ENCODE measurements at places on chromosomes 1 and 21.
A peak's percentile ranks its signal among the peaks of the same experiment; 100 is the strongest.

DNA sequence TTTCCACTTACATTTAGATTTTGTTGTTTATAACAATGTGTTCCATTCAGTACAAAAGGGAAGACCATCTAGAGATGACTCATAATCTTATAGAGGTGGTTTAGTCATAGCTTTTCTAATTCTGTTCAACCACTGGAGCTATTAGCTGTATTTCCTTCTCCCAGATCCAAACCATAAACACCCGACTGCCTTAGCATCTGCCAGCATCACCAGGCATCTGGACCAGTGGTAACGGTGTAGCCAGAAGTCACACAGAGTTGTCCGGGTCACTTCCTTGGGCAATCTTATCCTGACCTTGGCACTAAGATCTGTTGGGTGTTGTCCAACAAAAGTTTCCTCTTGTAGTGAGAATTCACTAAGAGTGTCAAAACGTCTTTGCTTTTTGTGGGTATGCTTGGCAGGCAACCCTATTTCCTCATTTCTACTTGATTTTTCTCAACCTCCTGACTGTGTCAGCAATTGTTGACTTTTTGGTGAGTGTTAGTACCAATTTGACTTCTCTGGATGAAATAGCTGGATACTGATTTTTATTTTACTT, 372.1 kb upstream of the B3GALT2 start:
- H3K4me1 ChIP-seq, result no peaks in the 10 kb centered on the region
- no peaks in the 10 kb centered on the region for H3K36me3 ChIP-seq
- no peak for DNase-seq
- no peak overlapping the region for H3K27ac ChIP-seq
- no peak overlapping the region for H3K4me3 ChIP-seq

DNA sequence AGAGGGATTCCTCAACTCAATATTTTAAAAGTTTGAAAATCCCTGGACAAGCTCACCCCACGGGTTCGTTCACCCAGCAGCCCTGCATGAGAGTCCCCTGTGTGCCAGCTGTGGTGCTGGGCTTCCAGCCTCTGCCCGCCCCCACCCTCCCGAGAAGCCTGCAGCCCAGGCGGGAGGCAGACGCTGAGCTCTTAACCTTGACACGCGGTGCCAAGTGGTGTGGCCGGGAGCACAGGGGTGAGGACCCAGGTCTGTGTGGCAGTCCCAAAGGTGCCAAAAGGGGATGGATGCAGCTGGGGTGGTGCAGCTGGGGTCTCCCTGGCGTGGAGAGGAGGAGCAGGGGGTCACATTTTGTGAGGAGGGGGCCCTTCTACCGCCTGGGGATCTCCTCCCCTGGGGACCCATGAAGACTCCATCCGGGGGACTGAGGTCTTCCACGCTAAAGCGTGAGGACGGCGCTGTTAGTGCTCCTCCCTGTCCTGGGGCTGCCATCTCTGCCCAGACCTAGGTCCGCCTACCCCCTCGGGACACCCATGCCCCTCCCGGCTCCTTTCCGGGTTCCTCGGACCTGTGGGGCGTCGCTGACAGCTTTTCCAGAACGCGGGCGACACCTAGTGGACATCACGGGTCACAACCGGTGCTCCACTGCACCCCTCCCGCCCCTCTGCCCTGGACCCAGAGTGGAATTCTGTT, 12.9 kb downstream of the PLA2G2F start:
- no peaks in the 10 kb centered on the region for H3K27me3 ChIP-seq
- peak; percentile 93 for DNase-seq
- H3K4me3 ChIP-seq, result peak overlapping the region; percentile 49
- H3K4me1 ChIP-seq, result peaks cover 5% of the 10 kb centered on the region
- H3K36me3 ChIP-seq, result no peaks in the 10 kb centered on the region
- no peak overlapping the region for H3K27ac ChIP-seq

DNA sequence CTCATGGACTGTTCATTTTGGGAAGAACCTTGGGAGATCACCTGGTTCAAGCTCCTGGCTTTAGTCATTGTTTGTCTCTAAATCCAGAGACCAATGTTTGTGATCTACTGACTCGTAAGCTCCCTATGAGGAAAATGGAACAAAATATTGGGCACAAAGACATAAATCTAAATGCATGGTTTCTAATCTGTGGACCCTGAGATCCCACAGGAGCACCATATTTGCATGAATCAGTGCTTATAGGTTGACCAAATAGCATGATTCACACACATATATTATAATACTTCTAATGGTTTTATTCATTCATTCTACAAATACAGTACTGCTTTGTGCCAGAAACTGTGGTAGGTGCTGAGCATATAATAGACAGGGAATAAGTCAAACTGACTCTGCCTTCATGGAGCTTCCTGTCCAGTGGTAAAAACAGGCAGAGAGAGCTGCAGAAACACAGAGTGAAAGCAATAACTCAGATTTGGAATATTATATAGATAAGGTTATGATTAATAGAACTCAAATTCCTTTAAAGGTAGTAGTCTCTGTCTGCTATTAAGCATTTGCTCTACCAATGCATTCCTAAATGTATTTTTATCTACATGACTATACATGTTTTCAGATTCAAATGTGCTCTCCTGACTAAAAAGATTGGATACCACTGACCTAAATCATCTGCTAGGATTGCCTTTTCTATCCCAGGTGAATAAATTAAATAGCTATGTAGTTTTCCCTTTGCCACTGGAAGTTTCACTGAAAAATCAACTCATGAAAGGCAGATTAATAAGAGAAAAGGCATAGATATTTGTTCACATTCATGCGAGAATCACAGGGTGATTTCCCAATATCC, 198.6 kb upstream of the CAMK1G start:
- no peaks in the 10 kb centered on the region for H3K27me3 ChIP-seq
- no peak for DNase-seq
- H3K27ac ChIP-seq, result no peak overlapping the region
- H3K36me3 ChIP-seq, result no peaks in the 10 kb centered on the region
- H3K4me3 ChIP-seq, result no peak overlapping the region

DNA sequence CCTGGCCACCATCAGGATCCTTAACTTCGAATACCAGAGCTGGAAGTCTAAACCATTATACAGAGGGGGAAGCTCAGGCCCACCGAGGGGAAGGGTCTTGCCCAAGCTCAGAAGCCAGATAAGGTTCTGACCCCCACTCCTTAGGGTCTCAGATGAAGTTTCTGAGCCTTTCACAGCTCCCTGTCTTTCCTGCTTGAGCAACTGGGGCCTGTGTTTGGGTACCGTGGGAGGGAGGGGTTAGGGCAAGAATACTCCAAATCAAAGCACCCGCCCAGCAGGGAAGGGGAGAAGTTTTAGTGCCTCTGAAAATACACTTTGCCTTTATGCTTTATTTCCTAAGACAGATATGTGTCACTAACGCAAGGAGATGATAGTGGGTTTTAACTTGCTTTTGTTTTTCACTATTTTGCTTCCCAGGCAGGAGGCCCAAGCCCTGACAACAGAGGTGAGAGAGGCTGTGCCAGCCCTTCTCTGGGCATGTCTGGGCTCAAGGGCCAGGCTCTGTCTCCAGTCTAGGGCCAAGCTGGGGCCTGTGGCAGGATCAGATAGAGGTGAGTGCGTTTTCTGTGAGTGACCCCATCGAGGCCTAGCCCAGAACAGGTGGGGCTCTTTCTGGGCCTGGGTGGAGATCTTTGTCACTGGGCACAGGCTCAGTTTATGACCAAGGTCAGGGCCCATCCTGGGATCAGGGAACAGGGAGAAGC, 20.5 kb upstream of the TENT5B start:
- no peaks in the 10 kb centered on the region for H3K27me3 ChIP-seq
- H3K36me3 ChIP-seq, result no peaks in the 10 kb centered on the region
- no peak overlapping the region for H3K27ac ChIP-seq
- peak; percentile 29 for DNase-seq

- no peak overlapping the region for H3K27ac ChIP-seq
- no peaks in the 10 kb centered on the region for H3K36me3 ChIP-seq
- no peaks in the 10 kb centered on the region for H3K27me3 ChIP-seq
These were observed 324.7 kb upstream of the USP24 start for GRCh38 chr1:55539652-55540512.

GRCh38 chr1:156122519-156123355, 8.2 kb downstream of the LMNA start:
- H3K36me3 ChIP-seq, result no peaks in the 10 kb centered on the region
- peak overlapping the region; percentile 99 for H3K27ac ChIP-seq
- no peaks in the 10 kb centered on the region for H3K27me3 ChIP-seq
- peaks cover 95% of the 10 kb centered on the region for H3K4me1 ChIP-seq
- DNase-seq, result peak; percentile 93
- H3K4me3 ChIP-seq, result peak overlapping the region; percentile 99

DNA sequence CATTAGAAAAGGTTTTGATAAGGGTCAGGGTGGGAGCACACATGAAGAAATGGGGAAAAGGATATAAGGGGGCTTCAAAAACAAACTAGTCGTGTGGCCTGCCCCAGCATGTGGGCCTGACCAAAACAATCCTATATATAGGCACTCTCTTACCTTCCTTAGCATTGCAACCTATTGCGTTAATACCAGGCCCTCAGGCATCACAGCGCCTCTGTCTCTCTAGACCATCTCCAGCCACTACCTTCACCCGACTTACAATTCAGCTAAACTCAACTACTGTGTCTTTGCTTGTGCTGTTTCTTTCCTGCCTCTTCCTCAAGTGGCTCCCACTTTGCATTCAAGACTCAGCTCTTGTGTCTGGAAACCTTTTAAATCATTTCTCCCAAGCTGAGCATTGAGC, 47.0 kb upstream of the GJA5 start:
- no peaks in the 10 kb centered on the region for H3K27me3 ChIP-seq
- H3K4me1 ChIP-seq, result no peaks in the 10 kb centered on the region
- no peak overlapping the region for H3K27ac ChIP-seq
- DNase-seq, result no peak
- H3K4me3 ChIP-seq, result no peak overlapping the region

DNA sequence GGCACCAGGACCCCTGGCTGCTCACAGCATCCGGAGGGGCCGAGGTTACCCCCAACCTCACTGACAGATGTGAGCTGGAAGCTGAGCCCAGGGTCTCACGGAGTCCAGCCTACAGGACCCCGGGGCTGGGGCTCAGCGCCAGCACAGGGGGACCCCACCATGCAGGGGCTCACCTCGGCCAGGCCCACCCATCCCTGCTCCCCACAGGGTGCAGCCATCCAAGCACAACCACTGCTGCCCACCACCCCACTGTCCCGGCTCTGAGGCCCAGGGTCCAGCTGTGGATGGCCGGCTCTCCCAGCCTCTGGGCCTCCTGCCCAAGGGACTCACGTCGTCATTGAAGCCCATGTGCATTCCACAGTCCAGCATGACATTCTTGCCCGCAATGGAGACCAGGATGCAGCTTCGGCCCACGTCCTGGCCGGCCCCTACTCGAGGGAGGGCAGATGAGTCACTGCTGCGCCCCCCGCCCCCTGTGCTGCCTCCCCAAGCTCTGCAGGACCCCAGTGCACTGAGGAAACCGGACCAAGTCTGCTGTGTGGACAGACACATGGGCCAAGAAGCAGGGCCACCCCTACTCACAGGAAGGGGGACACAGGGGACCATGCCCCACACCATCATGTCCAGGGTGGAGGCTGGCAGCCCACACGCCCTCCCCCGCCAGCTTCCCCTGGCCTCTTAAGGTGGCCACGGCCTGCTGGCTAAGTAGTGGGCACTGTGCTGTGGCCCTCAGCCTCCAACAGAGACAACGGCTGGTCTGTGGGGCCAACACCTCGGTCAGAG, 3.6 kb downstream of the INTS11 start:
- peaks cover 56% of the 10 kb centered on the region for H3K4me1 ChIP-seq
- H3K27me3 ChIP-seq, result no peaks in the 10 kb centered on the region
- no peak overlapping the region for H3K4me3 ChIP-seq
- H3K27ac ChIP-seq, result peak overlapping the region; percentile 30
- H3K36me3 ChIP-seq, result no peaks in the 10 kb centered on the region

DNA sequence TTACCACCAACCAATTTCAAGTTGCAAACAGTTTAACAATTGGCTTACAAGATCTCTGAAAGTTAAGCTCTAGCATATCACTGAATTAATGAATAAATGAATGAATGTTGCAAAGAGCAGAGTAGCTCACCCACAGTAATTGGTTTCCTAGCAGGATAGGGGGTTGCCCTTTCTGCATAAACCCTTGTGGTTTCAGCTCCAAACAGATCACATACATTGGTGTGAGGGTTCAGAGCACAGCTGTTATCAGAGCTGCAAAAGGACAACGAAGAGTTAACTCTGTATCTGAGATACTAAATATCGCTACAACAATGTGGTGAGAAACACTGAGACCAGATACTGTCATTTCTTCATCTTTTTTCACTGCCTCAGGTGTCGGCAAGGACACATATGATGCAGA, 46.6 kb downstream of the NTNG1 start:
- H3K4me1 ChIP-seq, result no peaks in the 10 kb centered on the region
- H3K27ac ChIP-seq, result no peak overlapping the region
- no peak overlapping the region for H3K4me3 ChIP-seq

- no peak overlapping the region for H3K27ac ChIP-seq
- H3K27me3 ChIP-seq, result no peaks in the 10 kb centered on the region
- H3K4me1 ChIP-seq, result no peaks in the 10 kb centered on the region
- H3K36me3 ChIP-seq, result no peaks in the 10 kb centered on the region
- H3K4me3 ChIP-seq, result no peak overlapping the region
These were observed 23.6 kb downstream of the TLCD4 start for GRCh38 chr1:95140791-95141190.

DNA sequence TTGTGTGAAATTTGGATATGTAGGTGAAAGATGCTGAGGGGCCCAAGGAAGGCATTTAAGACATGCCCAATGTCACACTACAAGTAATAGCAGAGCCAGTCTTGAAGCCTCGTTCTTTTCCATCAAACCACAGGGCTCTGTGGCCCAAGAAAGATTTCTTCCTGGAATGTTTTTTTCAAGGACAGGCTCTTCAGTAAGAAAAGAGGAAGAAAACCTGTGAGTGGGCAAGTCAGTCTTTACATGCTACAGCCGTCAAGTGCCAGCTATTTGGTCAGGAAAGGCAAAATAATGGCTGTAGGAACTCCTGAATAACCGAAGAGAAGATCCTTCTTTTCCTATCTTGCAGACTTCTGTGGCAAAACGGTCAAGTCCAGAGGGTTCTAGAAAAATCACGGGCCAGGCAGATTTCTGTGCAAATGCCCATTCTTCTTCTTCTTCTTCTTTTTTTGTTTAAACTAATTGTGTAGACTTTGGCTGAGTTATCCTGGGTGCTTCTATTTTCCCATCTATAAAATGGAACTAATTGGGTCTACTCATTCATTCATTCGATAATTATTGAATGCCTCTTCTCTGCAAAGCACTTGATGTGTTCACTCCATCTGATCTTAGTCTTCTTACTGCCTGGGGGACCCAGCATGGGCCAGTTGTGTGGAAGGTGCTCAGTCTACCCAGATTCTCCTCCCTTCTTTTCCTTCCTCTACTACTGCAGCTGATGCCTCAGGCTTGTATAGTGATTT, 1.9 kb upstream of the ID3 start:
- H3K27me3 ChIP-seq, result no peaks in the 10 kb centered on the region
- H3K4me1 ChIP-seq, result peaks cover 28% of the 10 kb centered on the region
- H3K36me3 ChIP-seq, result peaks cover 9% of the 10 kb centered on the region
- peak overlapping the region; percentile 74 for H3K4me3 ChIP-seq
- DNase-seq, result no peak
